EL (cell line): ENCODE measurements at places on chromosomes 1 and 21.

DNA sequence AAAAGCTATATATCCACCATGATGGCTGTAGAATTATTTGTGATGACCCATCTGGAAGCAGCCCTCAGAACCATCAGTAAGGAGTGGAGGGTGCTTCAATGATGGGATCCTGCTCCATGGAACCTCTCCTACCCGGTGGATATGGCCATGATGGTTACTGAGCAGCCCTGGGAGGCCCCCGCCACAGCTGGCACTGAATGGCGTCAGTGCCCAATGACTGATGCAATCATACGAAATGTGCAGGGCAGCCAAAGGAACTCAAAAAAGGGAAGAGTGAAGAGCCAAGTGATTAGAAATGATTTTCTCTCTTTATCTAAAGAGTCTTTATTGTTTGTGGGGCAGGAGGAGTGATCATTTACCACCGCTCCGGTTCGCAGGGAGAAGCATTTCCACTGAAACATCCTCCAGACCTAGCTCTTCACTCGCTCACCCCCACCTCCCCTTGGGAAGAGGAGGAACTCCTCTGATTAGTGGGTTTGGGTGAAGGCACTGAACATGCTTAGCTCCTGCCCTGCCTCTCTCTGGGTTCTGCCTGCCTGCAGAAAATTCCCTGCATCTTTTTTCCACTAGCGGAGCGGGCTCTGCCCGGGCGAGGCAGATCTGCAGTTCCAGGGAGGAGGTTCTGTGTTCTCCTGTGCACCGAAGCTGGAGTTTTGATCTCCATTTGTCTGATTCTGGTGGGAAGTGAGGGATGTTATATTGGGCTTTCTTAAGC lies 260.3 kb downstream of the GRIK3 start:
- DNase-seq = no peak

DNA sequence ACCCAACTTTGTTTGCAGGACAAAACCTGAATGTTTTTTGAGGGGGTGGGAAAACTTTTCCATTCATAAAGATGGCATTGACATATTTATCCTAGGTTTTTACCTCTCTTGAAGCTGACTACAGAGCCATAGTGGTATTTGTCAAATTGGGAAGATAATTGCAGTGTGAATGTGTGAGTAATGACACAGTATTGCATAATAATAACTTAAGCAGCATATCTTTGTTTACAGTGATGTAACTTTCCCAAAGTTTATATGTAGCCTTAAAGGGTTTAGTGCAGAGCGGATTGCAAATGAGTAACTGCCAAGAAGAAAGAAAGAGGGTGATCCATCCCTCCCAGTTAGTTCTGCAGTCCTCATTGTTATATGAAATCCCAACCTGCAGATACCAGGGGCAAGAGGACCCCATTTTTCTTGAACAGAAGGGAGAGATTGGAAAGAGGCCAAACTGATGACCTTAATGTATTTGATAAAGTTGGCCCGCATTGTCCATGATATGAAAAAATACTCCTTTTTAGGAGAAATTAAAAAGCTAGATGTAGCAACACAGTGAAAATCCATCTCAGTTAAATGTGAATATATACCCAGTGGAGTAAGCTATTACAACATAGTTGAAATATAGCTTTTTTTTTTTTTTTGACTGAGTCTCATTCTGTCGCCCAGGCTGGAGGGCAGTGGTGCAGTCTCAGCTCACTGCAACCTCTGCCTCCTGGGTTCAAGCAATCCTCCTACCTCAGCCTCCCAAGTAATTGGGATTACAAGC lies 23.7 kb upstream of the NFIA start:
- DNase-seq = peak; percentile 19

DNA sequence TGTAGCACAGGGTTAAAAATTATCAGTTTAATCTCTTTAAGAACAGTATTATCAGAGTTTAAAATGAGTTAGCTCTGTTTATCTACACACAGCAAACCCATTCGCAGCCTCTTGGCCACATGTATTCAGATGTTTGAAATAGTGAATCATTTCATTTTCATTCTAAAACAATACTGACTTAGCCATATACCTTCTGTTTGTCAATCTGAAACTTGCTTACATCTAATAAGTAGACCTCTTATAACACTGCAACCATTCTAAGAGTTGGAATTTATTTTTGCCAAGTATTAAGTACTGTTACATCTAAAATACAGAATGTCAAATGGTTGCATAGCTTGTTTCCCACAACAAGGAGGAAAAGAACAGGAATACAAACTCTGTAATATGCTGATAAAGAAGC lies 25.4 kb downstream of the ANGEL2 start:
- DNase-seq = no peak

DNA sequence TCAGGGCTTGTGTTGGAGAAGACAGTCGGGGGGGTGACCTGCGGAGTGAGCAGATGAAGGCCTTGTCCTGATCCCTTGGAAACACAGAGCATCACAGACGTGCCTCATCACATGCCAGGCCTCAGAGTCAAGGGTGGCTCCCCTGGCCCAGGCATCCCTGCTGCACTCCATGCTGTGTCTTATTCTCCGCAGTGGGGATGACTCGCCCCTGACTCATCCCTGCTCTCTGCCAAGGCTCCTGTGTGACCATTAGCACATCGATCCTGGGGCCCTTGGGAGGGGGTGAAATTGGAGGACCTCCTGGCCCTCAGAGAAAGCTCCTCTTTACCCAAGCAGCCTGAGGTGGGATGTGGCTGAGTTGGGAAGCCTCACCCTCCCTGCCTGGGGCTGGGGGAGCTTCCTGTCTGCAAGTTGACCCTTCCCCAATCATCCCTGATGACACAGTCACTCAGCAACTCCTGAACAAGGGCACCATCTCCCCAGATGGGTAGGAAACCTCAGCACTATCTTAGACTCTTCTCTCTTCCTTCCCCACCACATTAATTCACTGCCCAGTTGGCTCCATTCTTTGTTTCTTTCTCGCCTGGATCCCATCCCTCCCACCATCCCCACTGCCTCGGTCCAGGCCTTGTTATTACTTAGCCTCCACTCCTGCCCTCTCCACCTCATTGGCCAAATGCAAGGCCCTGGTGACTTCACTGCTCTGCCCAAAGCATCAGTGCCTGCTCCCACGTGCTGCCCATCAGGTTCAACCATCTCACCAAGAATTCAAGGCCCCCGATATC lies 74.6 kb downstream of the CAMK2N1 start:
- DNase-seq = peak; percentile 98

DNA sequence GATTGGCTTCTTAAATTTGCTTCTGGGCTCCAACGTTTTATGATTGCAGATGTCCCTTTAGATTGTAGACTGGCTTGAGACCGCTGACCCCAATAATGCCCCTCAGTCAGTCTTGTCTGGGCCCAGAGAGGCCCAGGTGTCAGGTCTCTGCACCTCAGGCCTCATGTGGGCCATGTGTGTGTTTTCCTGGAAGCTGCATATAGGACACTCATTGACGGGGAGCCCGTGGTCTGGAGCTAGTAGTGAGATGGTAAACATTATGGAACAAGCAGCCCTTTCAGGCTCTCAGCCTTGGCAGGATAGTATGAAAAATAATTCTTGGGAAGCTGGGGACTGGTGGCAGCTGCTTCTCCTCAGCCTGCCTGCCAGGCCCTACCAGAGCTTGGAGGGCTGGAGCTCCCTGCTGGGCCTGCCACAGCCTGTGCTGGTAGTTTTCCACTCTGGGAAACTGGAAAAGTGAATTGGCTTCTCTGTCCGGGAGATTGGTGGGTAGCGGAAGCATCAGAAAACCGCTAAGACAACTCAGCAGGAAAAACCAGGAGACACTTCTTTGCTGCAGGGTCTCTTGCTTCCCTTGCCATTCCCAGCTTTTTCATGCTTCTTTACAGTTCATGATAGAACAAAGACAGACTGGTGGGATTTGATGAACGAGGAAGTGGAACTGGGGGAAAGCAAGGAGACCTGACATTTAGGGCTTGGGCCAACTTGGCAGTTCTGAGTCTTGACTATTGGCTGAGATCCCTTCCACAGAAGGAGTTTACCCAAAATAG lies 57.8 kb upstream of the HSD17B7 start:
- no peak for DNase-seq
